ENCODE measurements at places on chromosomes 4 and X.

DNA sequence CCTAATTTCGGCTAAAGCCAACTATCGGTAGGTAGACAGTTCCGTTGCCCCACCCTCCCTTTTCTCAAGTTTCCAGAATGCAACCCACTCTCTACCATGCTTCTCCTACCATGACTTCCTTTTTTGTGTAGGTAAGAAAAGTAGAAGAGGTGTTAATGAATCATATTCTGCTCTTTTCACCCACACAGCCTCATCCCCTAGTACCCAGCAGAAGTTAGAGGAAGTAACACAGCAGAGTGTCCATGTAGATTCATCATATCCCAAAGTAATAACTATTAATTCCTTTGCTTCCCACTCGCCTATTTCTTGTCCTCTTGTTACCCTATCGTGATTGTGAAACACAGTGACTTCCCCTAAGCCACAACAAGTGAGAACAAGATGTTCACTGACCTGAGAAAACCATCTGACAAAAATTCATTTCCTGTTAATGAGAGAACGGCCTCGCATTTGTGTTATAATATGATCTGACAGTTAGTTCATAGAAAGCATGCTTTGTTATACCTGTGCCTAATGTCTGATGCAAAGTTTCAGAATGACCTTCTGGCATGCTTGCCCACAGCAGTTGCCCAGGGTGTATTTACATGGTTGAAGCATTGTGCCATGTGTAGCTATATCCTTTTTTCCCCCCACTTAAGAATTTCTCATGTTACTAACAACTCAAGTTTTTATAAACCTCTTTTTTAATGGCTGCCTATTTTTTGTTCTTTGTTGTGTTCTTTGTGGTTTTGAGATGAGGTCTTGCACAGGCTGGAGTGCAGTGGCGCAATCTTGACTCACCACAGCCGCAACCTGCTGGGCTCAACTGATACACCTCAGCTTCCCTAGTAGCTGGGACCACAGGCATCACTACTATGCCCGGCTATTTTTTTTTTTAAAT is 185.6 kb downstream of the RAP1GDS1 start:
- DNase-seq = peak; percentile 86

GRCh38 chrX:68832101-68832416 is 3.2 kb downstream of the EFNB1 start:
- peak; percentile 41 for DNase-seq

DNA sequence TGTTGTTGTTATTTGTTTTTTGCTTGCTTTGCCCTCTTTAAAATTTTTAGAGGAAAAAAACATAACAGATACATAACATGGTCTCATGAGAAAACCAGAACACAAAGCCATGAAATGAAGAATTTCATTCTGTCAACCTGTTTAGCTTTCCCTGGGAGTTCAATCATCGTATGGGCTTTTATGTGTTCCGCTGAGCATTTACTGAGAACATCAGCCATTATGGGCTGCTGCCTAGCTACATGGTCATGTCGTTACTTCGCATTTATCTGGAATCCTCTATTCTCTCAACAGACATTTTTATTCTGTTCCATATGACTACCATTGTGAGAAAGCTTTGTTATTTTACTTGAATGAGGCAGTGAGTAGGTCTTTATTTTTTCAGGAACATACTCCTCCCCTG is 51.4 kb downstream of the NDST3 start:
- DNase-seq = no peak

DNA sequence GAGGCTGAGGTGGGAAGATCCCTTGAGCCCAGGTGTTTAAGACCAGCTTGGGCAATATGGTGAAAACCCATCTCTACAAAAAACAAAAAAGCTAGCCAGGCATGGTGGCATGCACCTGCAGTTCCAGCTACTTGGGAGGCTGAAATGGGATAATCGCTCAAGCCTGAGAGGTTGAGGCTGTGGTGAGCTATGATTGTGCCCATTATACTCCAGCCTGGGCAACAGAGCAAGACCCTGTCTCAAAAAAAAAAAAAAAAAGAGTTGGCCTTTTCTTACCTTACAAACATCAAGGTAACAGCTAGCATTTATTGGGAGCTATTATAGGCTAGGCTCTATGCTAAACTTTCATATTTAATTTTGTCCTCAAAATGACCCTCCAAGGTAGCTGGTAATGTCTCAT is 43.4 kb downstream of the PTTG2 start:
- DNase-seq = no peak

GRCh38 chr4:184375027-184375426 is 99.3 kb downstream of the IRF2 start:
- no peak for DNase-seq

DNA sequence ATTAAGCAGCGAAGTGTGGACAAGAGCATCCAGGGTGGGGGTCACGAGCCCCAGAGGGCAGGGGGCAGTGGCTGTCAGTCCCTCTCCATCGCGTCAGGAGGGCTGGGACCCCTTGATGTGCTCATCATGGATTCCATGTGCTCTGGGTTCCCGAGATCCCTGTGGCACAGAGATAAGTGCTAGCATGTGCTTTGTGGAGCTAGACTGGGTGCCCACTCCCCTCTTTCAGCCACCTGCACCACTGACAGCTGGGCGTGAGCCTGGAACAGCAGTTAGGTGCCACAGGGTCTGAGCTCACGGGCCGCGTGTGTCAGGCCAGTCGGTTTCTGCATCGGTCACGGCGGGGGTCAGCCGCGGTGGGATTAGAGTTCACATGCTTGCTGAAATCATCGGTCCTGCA is 24.3 kb downstream of the CPZ start:
- DNase-seq = no peak
